ENCODE measurements at places on chromosomes 2 and 18.

DNA sequence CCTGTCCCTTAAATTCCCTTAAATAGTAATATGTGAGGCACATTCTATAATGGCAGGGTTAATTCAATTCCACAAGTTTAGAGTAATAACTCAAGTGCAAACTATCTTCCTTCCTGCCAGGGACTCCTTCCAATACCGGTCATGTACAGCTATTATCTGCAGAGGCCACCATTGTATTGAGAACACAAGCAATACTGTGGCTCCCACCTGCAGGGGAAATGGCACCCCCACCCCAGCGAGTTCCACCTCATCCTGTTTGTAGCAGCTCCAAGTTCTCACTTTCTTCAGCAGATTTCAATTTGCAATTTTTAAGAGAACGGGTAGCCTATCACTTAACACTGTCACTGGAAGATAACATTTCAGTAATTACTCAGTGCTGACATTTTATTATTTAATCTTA is 172.1 kb upstream of the PID1 start:
- DNase-seq, result no peak

DNA sequence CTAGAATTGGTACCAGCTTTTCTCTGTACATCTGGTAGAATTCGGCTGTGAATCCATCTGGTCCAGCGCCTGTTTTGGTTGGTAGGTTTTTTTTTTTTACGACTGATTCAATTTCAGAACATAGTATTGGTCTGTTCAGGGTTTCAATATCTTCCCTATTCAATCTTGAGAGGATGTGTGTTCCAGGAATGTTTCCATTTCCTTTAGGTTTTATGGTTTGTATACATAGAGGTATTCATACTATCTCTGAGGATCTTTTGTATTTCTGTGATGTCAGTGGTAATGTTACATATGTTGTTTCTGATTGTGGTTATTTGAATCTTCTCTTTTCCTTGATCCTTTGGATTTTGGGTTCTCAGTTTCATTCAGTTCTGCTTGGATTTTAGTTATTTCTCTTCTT is 172.1 kb upstream of the ITGA4 start:
- no peak for DNase-seq

DNA sequence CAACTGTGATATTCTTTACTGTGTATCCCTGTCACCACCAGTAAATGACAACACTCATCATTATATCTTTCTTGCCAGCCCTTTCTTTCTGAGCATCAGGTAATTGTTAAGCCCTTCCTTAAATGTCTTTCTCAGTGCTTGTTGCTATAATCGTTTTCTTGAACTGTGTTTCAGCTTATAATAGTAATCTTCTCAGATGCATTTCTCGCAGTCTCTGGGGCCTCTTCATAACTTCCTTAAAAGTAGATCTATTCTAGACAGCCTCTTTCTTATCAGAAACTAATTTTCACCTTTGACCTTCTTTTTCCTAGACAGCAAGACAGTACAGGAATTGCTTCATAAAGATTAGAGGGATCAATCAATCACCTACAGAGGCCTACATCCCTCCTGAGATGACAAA is 648.1 kb downstream of the CPS1 start:
- no peak for DNase-seq

- DNase-seq, result no peak
Observed at GRCh38 chr2:159795841-159796690, 1.9 kb downstream of the CD302 start.

DNA sequence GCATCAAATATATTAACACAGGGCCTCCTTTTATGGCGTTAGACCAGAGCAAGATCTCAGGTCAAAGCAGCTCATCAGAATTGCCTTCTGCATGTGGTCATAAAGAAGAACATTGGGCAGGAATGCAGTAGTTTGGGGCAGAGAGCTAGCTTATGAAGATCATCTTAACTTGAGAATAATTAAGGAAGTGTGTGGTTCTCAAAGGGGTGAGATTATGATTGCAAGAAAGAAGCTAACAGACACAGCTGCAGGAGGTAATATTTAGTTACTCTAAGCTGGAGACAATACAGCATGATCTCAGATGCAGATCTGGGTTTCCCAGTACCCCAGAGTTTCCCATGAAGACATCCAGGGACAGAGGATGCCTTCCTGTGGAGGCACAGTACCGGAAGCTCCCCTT is 91.6 kb downstream of the TTC27 start:
- no peak for DNase-seq

GRCh38 chr2:241603686-241604085 is 33.3 kb downstream of the THAP4 start:
- DNase-seq, result no peak

All from gastrocnemius medialis (tissue), 4 donors.